Renal pelvis (tissue), 12 donors: ENCODE measurements at places on chromosomes 4 and X.

DNA sequence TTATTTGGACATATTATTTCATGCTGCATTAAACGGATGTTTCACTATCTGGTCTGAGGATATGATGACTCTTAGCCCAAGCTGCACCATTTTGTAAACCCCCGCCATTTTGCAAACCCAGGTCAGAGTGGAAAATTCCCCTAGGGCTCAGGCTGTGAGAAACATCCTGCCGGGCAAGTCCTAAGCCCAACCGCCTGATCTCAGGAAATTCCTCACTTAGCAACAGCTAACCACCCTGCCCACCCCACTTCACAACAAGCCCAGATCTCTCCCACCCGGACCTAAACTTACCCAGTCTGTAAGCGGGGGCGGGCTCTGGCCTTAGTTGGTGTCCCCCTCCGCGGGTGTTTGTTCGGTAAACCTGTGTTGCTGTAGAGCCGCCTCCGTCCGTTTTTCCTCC lies 2747.1 kb downstream of the PCDH7 start:
- no peak for DNase-seq

- no peak for DNase-seq
These were observed 241.2 kb upstream of the CTSO start for GRCh38 chr4:156194896-156195295.

DNA sequence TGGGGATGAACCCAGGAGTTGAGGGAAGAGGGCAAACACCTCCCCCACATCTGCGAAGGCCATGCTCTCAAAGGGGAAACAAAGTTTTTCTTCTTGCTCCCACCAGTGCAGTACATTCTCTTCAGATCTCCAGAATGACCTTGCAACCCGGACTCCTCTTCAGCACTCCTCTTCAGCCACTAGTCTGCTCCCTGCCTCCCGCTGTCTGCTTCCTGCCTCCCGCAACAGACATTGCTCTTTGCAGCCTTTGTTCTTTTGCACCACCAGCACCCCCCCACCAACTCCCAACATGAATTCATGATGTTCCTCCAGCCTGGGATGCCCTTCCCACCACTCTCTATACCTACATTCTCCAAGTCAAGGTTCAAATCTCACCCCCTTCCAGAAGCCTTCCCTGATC lies 32.1 kb downstream of the UTP14A start:
- no peak for DNase-seq

DNA sequence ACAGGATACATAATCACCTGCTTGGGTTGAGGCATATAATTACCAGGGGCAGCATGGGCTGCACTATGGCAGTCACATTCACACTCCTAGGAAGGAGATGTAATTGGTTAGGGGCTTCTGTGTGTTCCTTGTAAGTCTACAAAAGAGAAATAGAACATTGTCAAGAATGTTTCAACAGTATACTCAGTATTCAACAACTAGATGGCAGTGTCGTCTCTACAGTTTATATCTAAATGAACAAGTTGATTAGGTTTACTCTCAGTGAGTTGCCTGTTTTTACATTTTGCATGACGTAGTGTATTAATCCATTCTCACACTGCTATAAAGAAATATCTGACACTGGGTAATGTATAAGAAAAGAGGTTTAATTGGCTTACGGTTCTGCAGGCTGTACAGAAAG lies 50.5 kb upstream of the RAB33B start:
- DNase-seq, result no peak

GRCh38 chr4:140088323-140088967 lies 65.5 kb downstream of the MAML3 start:
- no peak for DNase-seq

GRCh38 chr4:8846826-8847225 lies 24.8 kb downstream of the HMX1 start:
- no peak for DNase-seq
